ENCODE measurements at places on chromosomes 5 and 9.

DNA sequence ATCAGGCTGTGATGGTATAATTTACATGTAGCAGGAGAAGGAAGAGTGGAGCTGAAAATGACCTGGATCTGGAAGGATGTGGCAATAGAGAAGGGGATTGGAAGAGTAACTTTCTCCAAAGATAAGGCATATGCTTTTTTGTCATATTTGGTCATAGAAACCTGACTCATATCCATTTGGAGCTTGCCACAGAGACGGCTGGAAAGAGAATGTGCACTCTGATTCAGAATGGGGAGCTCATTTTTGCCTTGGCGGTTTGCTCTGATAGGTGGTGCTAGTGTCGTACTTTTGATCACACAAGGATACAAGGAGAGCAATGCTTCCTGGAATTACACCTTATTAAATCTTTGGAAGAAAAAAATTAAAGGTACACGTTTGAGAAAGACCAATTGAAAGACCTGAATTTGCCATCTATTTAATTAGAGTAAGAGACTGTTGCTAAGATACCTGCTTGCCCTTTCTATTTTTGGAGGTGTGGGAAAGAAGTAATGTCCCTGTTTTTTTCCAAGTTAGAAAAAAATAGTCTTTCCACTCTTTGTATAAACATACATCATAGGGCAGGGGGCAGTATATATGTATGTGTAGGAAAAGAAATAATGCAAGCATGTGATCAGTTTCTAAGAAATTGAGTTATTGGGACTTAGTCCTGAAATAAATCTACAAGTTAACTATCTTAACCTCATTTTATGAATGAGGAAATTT is 5.4 kb downstream of the LSM11 start:
- no peak for DNase-seq

DNA sequence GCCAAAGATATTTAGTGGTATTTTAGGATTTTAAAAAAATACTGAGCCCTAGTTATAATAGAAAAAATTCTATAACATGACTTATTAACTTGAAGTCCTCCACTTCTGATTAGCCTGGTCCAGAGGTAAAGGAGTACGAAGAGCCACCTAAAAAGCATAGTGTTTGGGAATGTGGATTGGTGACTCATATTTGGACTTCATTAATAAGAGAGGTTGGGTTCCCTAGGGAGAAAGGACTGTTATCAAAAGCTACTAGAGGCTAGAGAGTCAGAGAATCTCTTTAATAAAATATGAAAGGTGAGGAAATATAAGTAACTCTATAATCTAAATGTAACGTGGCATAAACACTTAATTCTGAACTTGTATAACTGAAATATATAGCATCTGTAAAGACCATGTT is 180.7 kb upstream of the TARS1 start:
- no peak for DNase-seq

GRCh38 chr9:99024959-99025358 is 80.0 kb upstream of the TGFBR1 start:
- no peak for DNase-seq

GRCh38 chr9:994005-994404 is 17.6 kb downstream of the DMRT3 start:
- no peak for DNase-seq

DNA sequence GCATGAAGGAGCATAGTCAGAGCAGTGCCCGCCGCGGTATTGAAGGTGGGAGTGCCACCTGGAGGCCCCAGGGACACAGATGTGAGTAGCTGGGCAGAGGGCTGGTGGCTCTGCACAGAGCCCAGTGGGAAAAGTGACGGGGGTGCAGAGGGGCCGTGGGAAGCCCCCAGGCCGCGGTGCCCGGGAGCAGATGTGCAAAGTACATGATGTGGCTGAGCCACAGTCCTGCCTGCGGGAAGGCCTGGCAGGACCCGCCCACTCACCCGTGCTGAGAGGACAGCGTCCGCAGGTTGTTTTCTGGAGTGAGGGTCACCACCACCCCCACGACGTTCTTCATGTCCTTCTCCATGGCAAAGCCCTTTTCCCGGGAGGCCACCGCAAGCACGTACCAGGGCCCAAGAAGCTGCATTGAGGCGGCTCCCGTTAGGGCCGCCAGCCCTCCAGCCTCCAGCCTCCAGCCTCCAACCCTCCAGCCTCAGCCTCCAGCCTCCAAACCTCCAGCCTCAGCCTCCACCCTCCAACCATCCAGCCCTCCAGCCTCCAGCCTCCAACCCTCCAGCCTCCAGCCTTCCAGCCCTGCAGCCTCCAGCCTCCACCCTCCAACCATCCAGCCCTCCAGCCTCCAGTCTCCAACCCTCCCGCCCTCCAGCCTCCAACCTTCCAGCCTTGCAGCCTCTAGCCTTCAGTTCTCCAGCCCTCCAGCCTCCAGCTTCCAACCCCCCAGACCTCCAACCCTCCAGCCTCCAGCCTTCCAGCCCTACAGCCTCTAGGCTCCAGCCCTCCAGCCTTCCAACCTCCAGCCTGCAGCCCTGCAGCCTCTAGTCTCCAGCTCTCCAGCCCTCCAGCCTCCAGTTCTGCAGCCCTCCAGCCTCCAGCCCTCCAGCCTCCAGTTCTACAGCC is 914 bp downstream of the LCN6 start:
- DNase-seq = no peak

DNA sequence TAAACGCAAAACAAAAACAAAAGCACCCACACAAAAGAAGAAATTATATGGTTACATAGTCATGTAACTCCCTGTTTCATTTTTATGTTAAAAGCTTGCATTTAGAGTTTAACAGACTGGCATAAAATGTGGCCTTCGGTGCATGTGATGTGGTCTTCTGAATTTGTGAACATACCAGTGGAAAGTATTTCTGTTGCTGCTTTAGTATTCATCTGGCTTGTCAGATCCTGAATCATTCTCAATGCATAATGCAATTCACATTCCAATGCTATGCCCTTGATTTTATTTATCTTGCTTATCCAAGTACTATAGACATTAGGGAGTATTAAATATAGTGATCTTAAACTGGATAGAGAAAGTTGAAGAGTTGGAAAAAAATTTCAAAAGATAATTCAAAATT is 740.2 kb upstream of the ZNF608 start:
- no peak for DNase-seq

DNA sequence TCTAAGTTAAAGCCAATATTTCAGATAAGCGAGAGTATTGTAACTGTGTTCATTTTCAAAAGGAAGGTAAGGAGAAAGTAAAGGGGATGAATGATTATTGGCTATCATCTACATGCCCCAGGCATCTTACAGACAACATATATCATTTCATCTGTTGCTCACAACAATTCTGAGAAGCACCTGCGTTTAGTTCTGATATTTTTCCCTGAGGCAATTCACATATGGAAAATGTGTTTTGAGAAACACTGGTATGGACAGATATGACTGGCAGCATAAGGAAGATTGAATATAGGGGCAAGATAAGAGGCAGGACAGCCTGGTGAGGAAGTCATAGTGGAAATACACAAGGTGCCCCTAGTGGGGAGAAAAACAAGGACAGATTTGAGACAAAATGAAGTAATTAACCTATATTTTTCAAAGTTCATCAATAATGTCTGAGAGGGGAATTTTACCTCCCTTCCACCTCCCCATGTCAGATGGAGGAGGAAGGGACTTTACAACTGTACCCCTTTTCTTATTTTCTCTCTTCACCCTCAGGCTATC is 87.7 kb upstream of the TRIM32 start:
- no peak for DNase-seq

DNA sequence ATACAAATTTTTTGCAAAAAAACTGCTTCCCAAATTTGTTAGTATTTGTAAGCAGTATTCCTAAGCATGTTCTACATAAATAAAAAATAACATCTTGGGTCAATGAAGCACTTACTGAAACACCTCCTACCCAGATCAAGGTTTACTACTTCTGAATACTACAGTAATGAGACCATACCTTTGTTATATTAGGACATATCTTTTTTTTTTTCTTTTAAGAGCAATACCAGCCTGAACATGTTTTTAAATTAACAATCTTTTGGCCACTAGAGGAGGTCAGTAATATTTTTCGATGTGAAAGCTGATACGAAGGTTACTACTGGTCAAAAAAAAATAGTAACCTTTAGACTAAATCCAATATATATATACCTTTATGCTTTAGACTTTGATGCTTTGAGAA is 72.7 kb downstream of the CERT1 start:
- DNase-seq = no peak

DNA sequence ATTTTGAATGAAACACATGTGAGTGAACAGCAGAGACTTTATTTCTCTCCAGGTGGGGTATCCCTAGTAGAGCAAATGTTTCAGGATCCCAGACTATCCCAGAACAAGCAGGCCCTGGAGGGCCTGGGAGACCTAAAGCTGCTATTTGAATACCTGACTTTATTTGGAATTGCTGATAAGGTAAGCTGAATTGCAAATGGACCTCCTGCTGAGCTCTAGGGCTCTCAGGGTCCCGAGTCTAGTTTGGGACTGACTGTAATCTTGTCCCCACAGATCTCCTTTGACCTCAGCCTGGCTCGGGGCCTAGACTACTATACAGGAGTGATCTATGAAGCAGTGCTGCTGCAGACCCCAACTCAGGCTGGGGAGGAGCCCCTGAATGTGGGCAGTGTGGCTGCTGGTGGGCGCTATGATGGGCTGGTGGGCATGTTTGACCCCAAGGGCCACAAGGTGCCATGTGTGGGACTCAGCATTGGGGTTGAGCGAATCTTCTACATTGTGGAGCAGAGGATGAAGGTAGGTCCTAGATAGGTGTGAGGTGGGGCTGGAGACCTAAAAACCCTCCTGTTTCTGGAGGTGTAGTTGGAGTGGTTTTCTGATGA is 3.3 kb upstream of the ZMAT2 start:
- no peak for DNase-seq

- DNase-seq = no peak
These were observed 677.9 kb upstream of the DMAC1 start for GRCh38 chr9:8477450-8477849.

DNA sequence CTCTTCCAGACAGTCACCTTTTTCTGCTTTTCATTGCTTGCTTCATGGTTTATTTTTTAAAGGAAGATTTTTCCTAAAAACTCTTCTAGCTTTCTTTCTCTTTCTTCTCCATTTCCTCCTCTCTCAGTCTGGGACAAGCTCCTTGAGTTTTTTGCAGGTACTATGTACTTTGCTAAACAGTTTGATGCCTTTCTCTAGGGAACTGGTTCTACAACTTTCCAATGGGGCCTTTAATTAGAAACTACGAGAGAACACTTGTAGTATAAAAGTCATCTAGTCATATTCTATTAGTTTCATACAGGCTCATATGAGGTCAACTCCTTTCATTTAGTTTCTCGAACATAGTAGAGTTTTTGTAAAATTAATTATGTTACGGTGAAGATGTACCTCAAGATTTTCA is 189.6 kb downstream of the DOCK8 start:
- DNase-seq = peak; percentile 8

DNA sequence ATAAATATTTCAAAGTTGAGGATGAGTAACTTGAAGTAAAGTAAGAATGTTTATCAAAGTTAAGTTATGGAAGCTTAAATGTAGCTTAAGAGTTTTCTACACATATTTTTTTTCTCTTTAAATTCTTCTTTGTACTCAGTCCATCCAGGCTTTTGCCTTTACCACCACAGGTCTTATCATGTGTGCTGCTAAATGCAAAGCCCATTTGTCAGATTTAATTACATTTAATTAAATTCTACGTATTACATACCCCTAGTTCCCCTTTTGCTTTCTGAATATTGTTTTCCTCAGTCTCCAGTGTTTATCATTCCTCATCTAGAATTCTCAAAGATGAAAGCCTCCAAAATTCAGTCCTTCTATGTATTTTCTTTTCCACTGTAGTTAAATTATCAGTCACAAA is 1841.9 kb downstream of the EFNA5 start:
- DNase-seq = no peak

DNA sequence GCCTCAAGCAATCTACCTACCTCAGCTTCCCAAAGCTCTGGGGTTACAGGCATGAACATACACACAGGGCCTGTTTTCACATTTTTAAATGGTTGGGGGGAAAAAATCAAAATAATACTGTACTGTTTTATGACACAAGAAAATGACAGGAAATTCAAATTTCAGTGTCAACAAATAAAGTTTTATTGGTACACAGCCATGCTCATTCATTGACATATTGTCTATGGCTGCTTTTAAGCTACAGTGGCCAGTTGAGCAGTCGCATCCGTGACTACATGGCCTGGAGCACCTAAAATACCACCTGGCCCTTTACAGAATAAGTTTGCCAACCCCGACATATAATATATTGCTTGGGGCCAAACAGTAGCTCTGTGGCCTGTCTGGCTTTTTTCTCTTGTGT is 56.4 kb upstream of the GGTA1 start:
- DNase-seq = no peak

DNA sequence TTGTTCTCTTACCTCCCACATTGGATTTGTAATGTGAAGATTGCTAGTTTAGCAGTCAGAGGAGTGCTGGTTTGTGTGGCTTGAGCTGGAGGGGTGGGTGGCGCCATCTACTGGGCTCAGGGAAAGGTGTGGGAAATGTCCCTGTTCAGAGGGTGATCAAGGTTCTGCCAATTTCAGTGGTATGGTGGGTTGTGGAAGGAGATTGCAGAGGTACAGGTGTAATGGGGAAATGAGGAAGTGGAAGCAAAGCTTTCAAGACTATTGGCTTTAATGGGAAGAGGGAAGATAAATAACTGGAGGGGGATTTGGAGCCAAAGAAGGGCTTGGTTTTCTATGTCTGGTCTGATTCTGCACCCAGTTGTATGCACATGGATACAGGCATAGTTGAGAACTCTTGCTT is 76.4 kb downstream of the OSMR start:
- DNase-seq = peak; percentile 65

DNA sequence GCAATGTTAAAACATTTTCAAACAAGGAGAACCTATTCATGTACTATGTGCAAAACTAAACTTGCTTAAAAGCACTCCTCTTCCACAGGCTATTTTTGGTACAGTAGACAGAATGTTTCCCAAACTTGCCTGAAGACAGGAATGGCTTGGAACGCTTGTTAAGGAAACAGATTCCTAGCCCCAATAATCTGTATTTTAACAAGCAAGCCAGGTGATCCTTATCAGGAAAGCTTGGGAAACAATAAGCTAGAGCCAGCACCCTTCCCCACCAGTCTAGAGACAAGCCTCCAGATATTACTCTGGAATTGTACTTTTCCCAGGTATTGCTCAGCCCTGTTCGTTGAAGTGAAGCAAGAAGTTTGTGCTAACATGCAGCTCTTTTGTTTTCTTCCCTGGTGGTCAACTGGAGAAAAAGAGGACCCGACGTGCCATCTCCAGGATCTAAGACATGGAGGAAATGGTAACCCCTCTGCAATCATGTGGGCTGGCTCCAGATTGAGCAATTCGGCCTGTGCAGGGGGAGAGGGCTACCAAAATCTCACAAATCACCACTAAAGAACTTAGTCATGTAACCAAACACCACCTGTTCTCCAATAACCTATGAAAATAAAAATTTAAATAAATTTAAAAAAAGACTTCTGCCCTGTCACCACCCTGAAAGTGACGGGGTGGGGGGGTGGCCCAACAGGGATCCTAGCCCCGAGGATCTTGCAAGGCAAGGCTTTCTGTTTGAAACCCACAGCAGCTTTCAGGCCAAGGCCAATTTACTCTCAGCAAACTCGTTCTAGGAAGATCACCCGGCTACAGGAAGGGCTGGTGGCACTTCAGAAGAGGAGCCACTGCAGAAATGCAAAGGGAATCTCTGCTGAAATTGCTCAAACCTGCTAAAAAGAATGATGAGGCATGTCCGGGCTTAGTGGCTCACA is 48.6 kb downstream of the SHB start:
- peak; percentile 18 for DNase-seq

All from DMS53 (cell line).